HCT116 (cell line): ENCODE measurements at places on chromosomes 6 and 20.
A peak's percentile ranks its signal among the peaks of the same experiment; 100 is the strongest.

DNA sequence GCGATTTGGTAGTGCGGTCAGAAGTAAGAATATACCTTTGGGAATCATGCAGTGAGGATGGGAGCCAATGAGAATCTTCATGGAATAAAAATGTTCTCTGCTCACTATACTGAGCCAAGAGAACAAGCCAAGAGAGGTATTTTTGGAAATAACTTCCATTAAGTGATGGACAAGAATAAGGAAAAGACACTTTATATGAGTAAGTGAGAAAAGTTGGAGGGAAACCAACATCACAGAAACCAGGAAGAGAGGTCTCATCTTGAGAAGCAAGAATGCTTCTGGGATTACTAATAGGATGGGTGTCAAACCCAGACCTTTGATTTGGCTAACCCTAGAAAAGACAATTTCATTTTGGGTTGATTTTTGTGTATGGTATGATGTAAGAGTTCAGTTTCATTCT, 181.2 kb upstream of the JAG1 start:
- no peak overlapping the region for H3K27ac ChIP-seq
- DNase-seq: no peak
- H3K4me3 ChIP-seq: no peak overlapping the region

- H3K27ac ChIP-seq: no peak overlapping the region
- no peaks in the 10 kb centered on the region for H3K4me1 ChIP-seq
- H3K4me3 ChIP-seq: no peak overlapping the region
Measured at GRCh38 chr20:49724408-49725223, 10.9 kb upstream of the B4GALT5 start.

GRCh38 chr6:1895721-1896120, 286.0 kb downstream of the FOXC1 start:
- H3K4me1 ChIP-seq: no peaks in the 10 kb centered on the region
- no peak overlapping the region for H3K27ac ChIP-seq
- no peaks in the 10 kb centered on the region for H3K27me3 ChIP-seq
- no peak overlapping the region for H3K4me3 ChIP-seq
- no peak for DNase-seq
- H3K36me3 ChIP-seq: no peaks in the 10 kb centered on the region

- no peak for DNase-seq
- H3K4me3 ChIP-seq: peak overlapping the region; percentile 57
- no peaks in the 10 kb centered on the region for H3K27me3 ChIP-seq
- peak overlapping the region; percentile 69 for H3K27ac ChIP-seq
Measured at GRCh38 chr20:43514648-43514999, 7.1 kb downstream of the L3MBTL1 start.

DNA sequence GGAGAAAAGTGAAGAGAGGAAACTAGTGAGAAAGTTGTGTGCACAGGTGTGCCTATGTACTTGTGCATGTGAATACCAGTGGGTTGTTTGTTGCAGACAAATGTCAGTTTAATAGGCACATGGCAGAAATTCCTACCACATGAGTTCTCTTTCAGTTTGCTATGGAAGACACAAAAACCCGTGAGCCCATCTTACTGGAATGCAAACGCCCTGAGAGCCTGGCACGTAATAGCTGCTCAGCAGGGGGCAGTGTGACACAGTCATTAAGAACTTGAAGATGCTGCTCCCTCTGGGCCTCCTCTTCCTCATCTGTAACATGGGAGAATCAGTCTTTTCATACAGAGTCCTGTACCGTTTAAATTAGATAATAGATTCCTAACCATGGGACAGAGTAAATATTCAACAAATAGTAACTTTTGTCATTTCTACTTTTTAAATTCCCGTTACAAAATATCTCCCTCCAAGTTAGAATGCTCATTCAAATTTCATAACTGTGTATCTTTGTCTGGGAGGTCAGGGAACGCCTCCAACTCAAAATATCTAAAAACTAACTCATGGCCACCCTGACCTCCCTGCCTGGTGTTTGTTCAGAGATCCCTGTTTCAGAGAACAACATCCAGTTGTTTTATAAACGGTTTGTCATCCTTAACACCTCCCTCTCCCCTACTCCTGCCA, 802.9 kb downstream of the MAFB start:
- H3K27me3 ChIP-seq: no peaks in the 10 kb centered on the region
- no peak overlapping the region for H3K27ac ChIP-seq
- H3K4me3 ChIP-seq: no peak overlapping the region
- no peaks in the 10 kb centered on the region for H3K4me1 ChIP-seq
- no peaks in the 10 kb centered on the region for H3K36me3 ChIP-seq

GRCh38 chr6:71386215-71386614, 97.6 kb downstream of the OGFRL1 start:
- no peaks in the 10 kb centered on the region; the same call in 1 of the 2 replicates for H3K4me1 ChIP-seq
- no peaks in the 10 kb centered on the region for H3K36me3 ChIP-seq
- DNase-seq: no peak
- no peak overlapping the region for H3K4me3 ChIP-seq
- H3K27me3 ChIP-seq: no peaks in the 10 kb centered on the region

DNA sequence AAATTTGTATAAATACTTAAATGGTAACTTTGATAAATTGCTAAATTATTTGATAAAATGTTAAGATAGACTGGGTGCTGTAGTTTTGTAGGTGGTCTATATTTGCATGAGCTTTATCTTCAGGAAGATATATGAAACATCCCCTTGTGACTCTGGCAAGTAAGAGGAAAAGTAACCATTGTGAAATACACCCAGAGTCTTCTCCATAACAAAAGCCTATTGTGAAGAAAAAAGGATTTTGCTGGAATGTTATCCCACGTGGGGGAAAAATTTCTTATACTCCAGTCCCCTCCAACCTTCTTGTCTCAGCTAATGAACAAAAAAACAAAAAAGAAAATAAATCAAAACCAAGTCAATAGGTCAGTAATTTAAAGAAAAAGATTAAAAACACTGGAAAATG, 600.7 kb downstream of the HDGFL1 start:
- DNase-seq: no peak
- no peaks in the 10 kb centered on the region for H3K27me3 ChIP-seq
- no peaks in the 10 kb centered on the region for H3K36me3 ChIP-seq
- no peak overlapping the region for H3K27ac ChIP-seq
- H3K4me3 ChIP-seq: no peak overlapping the region

GRCh38 chr6:79436241-79436640, 101.0 kb downstream of the LCA5 start:
- no peak overlapping the region for H3K4me3 ChIP-seq
- H3K27me3 ChIP-seq: no peaks in the 10 kb centered on the region
- H3K36me3 ChIP-seq: no peaks in the 10 kb centered on the region
- H3K4me1 ChIP-seq: no peaks in the 10 kb centered on the region
- no peak for DNase-seq
- H3K27ac ChIP-seq: no peak overlapping the region

GRCh38 chr6:71509191-71510005, 220.8 kb downstream of the OGFRL1 start:
- no peaks in the 10 kb centered on the region for H3K27me3 ChIP-seq
- H3K27ac ChIP-seq: no peak overlapping the region
- H3K36me3 ChIP-seq: no peaks in the 10 kb centered on the region

GRCh38 chr6:39865011-39865888, 69.0 kb downstream of the MOCS1 start:
- H3K4me3 ChIP-seq: no peak overlapping the region
- peak; percentile 50 for DNase-seq
- H3K27me3 ChIP-seq: peaks cover 25% of the 10 kb centered on the region
- H3K36me3 ChIP-seq: no peaks in the 10 kb centered on the region
- no peaks in the 10 kb centered on the region for H3K4me1 ChIP-seq
